ENCODE measurements at places on chromosomes 7 and 10.

DNA sequence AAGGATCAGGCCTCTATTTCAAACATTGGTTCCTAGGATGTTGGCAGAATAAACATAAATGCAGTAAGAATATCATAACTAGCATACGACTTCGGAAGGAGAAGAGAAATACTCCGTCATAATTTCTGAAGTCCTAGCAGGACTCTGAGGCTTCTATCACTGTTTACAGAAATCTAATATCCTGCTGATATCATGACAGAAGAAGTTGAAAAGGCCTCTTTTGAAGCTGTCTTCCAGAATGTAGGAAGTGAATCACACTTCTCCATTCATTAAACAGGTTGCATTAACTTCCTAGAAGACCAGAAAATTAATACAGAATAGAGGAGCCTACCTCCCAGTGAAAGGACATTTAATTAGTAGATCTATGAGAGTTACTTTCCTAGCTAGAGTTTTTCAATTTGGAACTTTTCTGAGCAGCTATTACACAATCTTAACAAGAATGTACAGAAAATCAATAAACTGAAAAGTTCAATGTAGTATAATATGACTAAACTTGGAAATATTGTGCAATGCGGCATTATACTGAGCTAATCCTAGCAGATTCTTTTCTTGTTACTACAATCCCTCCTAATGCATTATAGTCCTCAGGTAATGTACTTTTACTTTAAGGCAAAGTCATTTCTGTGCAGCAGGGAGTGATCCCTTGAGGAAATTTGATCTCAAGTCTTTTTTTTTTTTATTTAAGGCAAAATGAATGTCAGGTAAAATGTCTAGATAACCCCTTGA, 622.6 kb upstream of the CELF2 start:
- DNase-seq: no peak

- DNase-seq: no peak
These were observed 48.2 kb upstream of the NFKB2 start for GRCh38 chr10:102347236-102347828.

- no peak for DNase-seq
These were observed 13.5 kb downstream of the AHR start for GRCh38 chr7:17311952-17312351.

- no peak for DNase-seq
These were observed 78.4 kb downstream of the LYZL2 start for GRCh38 chr10:30550967-30551815.

DNA sequence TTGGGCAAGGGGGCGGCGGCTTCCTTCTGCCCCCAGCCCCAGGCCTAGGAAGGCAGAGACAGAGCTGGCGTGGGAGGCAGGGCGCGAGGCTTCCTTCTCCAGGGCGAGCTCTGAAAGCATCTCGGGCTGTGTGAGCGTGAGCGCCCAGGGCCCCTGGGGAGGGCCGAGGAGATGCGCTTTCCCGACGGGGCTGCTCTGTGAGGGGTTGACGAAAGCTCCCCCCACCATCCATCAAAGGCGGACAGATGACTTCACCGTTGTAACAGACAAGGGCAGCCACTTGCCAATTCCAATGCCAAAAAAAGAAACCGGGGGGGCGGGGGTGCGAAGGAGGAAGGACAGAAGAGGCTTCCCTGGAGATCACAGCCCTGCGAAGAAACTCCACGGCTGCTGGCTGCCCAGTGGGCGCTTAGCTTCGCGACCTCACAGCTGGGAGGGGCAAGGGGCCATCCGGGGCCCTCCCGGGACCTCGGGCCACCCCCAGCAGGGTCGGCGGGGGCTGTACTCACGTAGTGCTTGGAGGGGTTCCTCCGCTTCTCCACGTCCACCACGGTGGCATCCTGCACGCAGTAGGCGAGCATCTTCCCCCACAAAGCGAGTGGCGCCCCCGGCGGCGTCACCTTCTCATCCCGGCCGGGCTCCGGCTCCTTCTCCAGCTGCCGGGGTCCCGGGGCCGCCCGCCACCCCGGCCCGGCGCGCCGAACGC, 537 bp downstream of the SH3PXD2A start:
- DNase-seq: no peak

- DNase-seq: no peak
These were observed 294.3 kb downstream of the MAGI2 start for GRCh38 chr7:79159040-79159664.

- peak; percentile 88 for DNase-seq
These were observed 789 bp downstream of the PDGFA start for GRCh38 chr7:518630-519483.

DNA sequence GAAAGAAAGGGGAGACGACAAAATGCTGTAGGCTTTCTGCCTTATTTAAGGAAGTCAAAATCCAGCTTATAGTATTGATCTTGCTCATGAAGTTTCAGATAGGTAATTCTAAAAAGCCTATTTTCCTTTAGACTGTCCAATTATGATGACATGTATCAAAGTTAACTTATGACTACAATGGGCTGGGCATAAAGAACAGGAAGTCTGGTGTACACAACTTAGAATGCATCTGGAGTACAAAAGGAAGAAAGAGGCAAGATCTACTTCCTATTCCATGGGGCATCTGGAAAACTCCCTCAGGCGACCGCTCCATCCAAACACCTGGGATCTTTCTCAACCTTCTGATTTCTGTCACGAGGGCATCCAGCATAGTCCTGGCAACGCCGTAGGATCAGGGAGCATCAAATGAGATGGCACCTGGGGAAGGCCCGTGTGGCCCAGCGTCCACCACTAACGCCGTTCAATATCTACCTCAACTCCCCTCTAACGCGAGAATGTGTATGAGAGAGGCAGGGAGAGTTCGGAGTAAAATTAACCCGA, 512 bp downstream of the FAM24B start:
- DNase-seq: no peak

DNA sequence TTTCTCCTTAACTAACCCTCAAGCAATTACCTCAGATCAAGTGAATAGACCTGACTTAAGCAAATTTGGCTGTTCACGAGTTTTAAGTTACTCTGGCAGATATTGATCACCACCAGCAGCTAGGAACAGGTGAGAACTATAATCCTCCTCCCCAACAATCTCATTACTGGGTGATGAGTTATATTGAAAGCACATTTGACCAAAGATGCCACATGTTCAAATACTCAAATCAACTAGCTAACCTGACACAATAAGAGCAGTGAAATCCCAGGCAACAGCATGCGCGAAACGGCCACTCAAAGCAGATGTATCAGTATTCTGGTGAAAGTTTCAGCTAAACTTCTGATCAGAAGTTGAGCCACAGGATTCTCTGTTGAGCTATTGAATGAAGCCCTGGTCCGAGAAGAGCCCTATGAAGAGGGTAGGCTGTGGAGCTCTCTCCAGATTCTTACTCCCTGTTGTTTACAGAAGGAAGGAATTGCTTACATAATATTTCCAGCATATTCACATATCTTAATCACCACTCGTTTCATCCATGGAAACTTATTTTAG, 52.6 kb downstream of the CAV1 start:
- no peak for DNase-seq

GRCh38 chr10:91602449-91602848, 30.4 kb downstream of the PPP1R3C start:
- DNase-seq: no peak
